ENCODE measurements at places on chromosomes 13 and 19. TPM values are rescaled to one million over a fixed set of nuclear protein-coding genes. Genes with fewer than 3 reads are reported as not detected.

The AMH gene
- 0.66 TPM for total RNA-seq

The RGS9BP gene
- 0.22 TPM for total RNA-seq

The ZNF132 gene
- total RNA-seq, result 9.2 TPM

The PSG7 gene
- not detected for total RNA-seq

The SHISA7 gene
- not detected for total RNA-seq

The FFAR3 gene
- total RNA-seq, result not detected

The PEG3 gene
- 3.9 TPM for total RNA-seq

The CAB39L gene
- total RNA-seq, result 7.0 TPM

The ZNF256 gene
- total RNA-seq, result 3.6 TPM

The ATP8B3 gene
- total RNA-seq, result 2.7 TPM

The VSTM2B gene
- not detected for total RNA-seq

The TICAM1 gene
- 2.8 TPM for total RNA-seq

The OLFM2 gene
- total RNA-seq, result 0.11 TPM

The TUBB4A gene
- not detected for total RNA-seq

The S1PR4 gene
- total RNA-seq, result under 0.01 TPM

The DHDH gene
- not detected for total RNA-seq

The FOXA3 gene
- not detected for total RNA-seq

The DMPK gene
- 21.7 TPM for total RNA-seq

The MPHOSPH8 gene
- 19.6 TPM for total RNA-seq

The ZNF723 gene
- not detected for total RNA-seq

The ZNF729 gene
- total RNA-seq, result under 0.01 TPM

The BEST2 gene
- not detected for total RNA-seq

The ARRDC5 gene
- total RNA-seq, result not detected

The DPF1 gene
- 0.50 TPM for total RNA-seq

The LIM2 gene
- not detected for total RNA-seq

The RGL3 gene
- total RNA-seq, result 0.50 TPM

The CCNE1 gene
- total RNA-seq, result 5.6 TPM
